Breast epithelium (tissue), 4 donors: ENCODE measurements at places on chromosomes 1 and 21. TPM values are rescaled to one million over a fixed set of nuclear protein-coding genes. Genes with fewer than 3 reads are reported as not detected.

- no peaks in the 10 kb centered on the region for H3K4me1 ChIP-seq
- no peak overlapping the region for H3K27ac ChIP-seq
- no peak overlapping the region for H3K4me3 ChIP-seq
- no peak for DNase-seq
Observed at GRCh38 chr21:24096651-24097050, 1510.6 kb downstream of the MRPL39 start.

GRCh38 chr1:45200906-45201500 is 5.4 kb downstream of the ZSWIM5 start:
- H3K27ac ChIP-seq: no peak overlapping the region
- H3K4me1 ChIP-seq: no peaks in the 10 kb centered on the region
- no peak overlapping the region for H3K4me3 ChIP-seq
- no peaks in the 10 kb centered on the region for H3K27me3 ChIP-seq
- no peak for DNase-seq

GRCh38 chr1:66413136-66413837 is 120.7 kb upstream of the SGIP1 start:
- no peak overlapping the region for H3K27ac ChIP-seq
- no peaks in the 10 kb centered on the region for H3K36me3 ChIP-seq
- no peaks in the 10 kb centered on the region for H3K4me1 ChIP-seq
- H3K4me3 ChIP-seq: no peak overlapping the region
- no peaks in the 10 kb centered on the region for H3K27me3 ChIP-seq

DNA sequence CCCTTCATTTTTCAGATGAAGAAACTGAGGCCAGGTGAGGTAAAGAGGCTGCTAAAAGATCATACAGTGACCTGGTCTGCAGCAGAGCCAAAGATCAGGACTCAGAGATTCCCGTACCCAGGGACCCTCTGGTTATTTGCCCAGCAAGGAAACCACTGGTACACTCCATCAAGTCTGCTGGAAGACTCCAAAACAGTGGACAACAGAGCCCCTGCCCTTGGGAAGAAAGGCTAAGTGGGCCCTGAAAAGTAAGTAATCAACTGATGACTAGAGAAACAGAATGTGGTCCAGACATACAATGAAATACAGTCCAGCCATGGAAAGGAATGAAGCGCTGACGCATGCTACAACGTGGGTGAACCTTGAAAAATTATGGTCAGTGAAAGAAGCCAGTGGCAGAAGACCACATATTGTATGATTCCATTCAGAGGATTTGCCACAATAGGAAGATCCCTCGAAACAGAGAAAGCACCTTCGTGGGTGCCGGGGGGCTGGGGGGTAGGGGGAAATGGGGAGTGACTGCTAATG is 106.4 kb downstream of the ETS2 start:
- peaks cover 27% of the 10 kb centered on the region for H3K4me1 ChIP-seq
- DNase-seq: no peak
- H3K27me3 ChIP-seq: no peaks in the 10 kb centered on the region

- no peaks in the 10 kb centered on the region for H3K36me3 ChIP-seq
- H3K4me3 ChIP-seq: peak overlapping the region; percentile 95
- H3K27ac ChIP-seq: peak overlapping the region; percentile 98
- no peak for DNase-seq
- H3K27me3 ChIP-seq: no peaks in the 10 kb centered on the region
Observed at GRCh38 chr1:6580593-6581409, 1.0 kb downstream of the ZBTB48 start.

Gene DIO1
- 0.59 TPM for total RNA-seq
